ENCODE measurements at places on chromosomes 2 and 18.
A peak's percentile ranks its signal among the peaks of the same experiment; 100 is the strongest.

- no peak for DNase-seq
These were observed 50.9 kb downstream of the PLEKHA3 start for GRCh38 chr2:178531168-178531567.

GRCh38 chr2:188466761-188467160 lies 175.1 kb downstream of the GULP1 start:
- no peak for DNase-seq

DNA sequence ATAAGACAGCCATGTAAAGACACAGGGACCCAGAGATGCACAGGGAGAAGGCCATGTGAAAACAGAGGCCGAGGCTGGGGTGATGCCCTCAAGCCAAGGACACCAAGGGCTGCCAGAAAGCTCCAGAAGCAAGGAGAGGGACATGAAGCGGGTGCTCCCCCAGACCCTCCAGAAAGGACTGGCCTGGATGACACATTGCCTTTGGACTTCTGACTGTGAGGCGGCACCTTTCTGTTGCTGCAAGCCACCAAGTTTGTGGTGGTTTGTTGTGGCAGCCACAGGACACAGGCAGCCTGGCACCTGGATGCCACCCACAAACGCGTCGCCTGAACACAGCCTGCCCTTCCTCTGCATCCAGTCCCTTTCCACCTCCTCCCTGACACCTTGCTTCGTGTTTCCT lies 67.1 kb downstream of the RHOB start:
- DNase-seq: no peak

- DNase-seq: no peak
These were observed 173.3 kb upstream of the LINC00305 start for GRCh38 chr18:64322189-64322588.

DNA sequence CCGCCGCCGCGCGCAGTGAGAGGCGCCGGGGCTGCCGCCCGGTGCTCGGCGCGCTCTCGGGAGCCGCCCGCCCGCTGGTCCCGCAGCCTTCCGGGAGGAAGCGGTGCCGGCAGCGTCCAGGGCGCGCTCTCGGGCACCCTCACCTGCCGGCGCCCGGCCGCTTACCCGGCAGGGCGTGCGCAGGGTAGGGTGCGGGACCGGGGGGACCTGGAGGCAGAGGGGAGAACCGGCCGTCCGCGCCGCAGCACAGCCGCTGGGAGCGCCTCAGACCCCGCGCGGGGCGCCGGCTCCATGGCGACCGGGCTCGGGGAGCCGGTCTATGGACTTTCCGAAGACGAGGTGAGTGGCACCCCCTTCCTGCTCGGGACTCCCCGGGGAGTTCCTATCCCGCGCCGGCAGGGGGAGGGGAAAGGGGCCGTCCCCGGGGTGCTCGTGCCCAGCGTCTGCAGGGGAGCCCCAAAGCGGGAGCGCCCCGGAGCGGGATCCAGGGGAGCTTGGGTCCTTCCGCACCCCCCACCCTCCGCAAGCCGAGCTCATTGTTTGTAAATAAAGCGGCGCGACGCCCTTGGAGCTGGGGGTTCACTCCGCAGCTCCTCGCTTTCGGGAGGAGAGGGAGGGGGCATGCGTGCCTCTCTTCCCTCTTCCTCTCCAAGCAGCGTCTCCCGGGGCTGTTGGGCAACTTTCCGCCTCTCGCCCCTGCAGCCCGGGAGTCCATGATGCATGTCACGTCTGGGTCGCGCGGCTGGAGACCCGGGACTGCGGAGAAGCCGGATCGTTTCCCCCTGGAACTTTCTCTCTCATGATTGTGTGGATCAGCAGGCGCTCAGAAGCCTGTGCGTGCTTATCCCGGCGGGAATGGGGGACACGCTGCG lies 580 bp downstream of the NEDD4L start:
- peak; percentile 68 for DNase-seq

DNA sequence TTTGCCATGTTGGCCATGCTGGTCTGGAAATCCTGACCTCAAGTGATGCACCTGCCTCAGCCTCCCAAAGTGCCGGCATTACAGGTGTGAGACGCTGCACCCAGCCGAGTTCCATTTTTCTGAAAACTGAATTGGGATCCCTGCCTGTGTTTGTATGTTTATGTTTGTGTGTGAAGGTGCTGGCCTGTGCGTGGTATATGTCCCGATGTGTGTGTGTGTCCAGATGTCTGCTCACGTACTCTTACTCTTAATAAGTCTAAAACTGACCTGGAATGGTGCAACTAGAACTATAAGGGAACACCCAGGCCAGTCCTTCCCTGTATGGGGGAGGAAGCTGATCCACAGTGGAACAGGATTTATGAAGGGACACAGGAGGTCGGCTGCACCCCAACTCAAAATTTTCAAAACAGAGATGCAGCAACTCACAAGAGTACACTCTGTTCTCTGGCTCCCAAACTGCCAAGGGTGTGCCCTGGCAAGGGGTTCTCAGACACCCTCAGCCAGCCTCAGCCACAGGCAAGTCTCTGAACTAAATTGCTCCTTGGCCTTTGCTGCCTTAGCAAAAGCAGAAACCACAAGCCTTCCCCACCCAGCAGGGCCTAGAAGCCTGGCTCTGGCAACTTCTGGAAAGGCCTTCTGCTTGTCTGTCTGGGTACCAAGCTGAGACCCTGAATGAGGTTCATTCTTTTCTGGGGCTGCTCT lies 36.5 kb downstream of the RHOB start:
- DNase-seq: no peak

GRCh38 chr2:86441392-86441881 lies 266 bp downstream of the KDM3A start:
- DNase-seq: no peak

- no peak for DNase-seq
These were observed 235.6 kb downstream of the BCL11A start for GRCh38 chr2:60317844-60318243.
